Bronchial smooth muscle cell (primary cell): ENCODE measurements at places on chromosomes 11 and 22. TPM values are rescaled to one million over a fixed set of nuclear protein-coding genes. Genes with fewer than 3 reads are reported as not detected.

OR10A5 gene
- total RNA-seq = not detected in 2 replicates

CBLIF gene
- total RNA-seq = not detected in 2 replicates

WNT11 gene
- total RNA-seq = 0.63 TPM in 1 of 2 replicates, not detected in the other

RAPSN gene
- 0.16 and 0.34 TPM in 2 replicates for total RNA-seq

SAA2 gene
- 0.16 TPM in 1 of 2 replicates, not detected in the other for total RNA-seq

CNTF gene
- total RNA-seq = 0.95 and 1.1 TPM in 2 replicates

TMEM25 gene
- total RNA-seq = 11.2 and 12.1 TPM in 2 replicates

LRRC4C gene
- 0.16 and 0.17 TPM in 2 replicates for total RNA-seq

OR52A1 gene
- not detected in 2 replicates for total RNA-seq

ZFTA gene
- 17.3 and 28.0 TPM in 2 replicates for total RNA-seq

MS4A4A gene
- not detected in 2 replicates for total RNA-seq

XKR3 gene
- total RNA-seq = not detected in 2 replicates

INSC gene
- 0.79 TPM in 1 of 2 replicates, not detected in the other for total RNA-seq

XNDC1N gene
- total RNA-seq = 6.9 and 7.6 TPM in 2 replicates

PPP1CA gene
- total RNA-seq = 72.2 and 109 TPM in 2 replicates

SHISAL1 gene
- 1.6 and 5.8 TPM in 2 replicates for total RNA-seq

YAP1 gene
- 115 and 123 TPM in 2 replicates for total RNA-seq

MS4A6A gene
- not detected in 2 replicates for total RNA-seq

ELFN2 gene
- total RNA-seq = 0.32 TPM in 1 of 2 replicates, not detected in the other

PRDM10 gene
- 2.8 and 3.1 TPM in 2 replicates for total RNA-seq

RIC8A gene
- total RNA-seq = 132 and 186 TPM in 2 replicates

TLCD5 gene
- 6.8 and 6.9 TPM in 2 replicates for total RNA-seq

TRIM29 gene
- 0.16 and 0.94 TPM in 2 replicates for total RNA-seq
